ENCODE measurements at places on chromosomes 3 and 15. TPM values are rescaled to one million over a fixed set of nuclear protein-coding genes. Genes with fewer than 3 reads are reported as not detected.

The LMAN1L gene
- total RNA-seq = not detected

The CHRNA3 gene
- 0.36 TPM for total RNA-seq

The HDC gene
- 2.1 TPM for total RNA-seq

The GOLGA8S gene
- not detected for total RNA-seq

The LINGO1 gene
- total RNA-seq = 0.42 TPM

The TM4SF4 gene
- not detected for total RNA-seq

The ISG20 gene
- total RNA-seq = 26.7 TPM

The PAQR9 gene
- total RNA-seq = not detected

The ARHGEF26 gene
- 34.7 TPM for total RNA-seq

The C15orf62 gene
- 34.8 TPM for total RNA-seq

The RNU5B-1 gene
- not detected for total RNA-seq

- DNase-seq = no peak
Observed at GRCh38 chr3:122085673-122086072, 30.5 kb downstream of the CD86 start.

- DNase-seq = no peak
Observed at GRCh38 chr15:78261062-78261461, 3.3 kb upstream of the DNAJA4 start.

- DNase-seq = no peak
Observed at GRCh38 chr3:140428380-140428779, 249.5 kb upstream of the TRIM42 start.

DNA sequence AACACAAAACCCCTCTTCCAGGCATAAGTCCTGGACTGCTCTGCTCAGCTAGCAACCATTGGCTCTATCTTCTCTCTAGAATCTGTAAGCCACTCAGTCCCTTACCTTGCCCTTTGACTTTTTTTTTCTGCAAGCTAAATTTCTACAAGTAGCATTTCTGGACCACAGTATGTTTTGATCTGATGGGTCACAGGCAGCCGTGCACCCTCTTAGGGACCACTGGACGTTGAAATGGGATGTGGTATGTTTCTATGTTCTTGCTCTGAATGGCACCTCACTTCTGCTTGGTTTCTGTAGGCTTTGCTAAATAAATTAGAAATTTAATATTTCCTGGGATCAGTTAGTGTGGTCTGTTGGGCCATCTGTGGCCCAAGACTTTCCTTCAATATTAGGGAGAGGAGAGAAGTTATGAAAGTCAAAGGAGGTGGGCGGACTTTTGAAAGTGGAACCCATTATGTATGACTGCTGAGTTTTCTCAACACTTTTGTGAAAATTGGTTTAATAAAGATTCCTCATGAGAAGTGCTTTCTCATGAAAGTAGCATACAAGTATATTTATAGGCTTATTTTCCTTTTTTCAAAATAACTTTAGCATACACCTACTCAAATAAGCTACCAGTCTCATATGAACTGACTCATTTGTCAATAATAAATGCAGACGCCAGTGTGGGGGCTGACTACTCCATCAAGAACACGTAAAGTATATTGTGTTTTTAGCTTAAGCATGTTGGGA is 18.4 kb upstream of the TIPARP start:
- no peak for DNase-seq

GRCh38 chr3:35649405-35649804 is 10.1 kb downstream of the ARPP21 start:
- DNase-seq = no peak

- no peak for DNase-seq
Observed at GRCh38 chr3:15399970-15400369, 27.4 kb downstream of the METTL6 start.

DNA sequence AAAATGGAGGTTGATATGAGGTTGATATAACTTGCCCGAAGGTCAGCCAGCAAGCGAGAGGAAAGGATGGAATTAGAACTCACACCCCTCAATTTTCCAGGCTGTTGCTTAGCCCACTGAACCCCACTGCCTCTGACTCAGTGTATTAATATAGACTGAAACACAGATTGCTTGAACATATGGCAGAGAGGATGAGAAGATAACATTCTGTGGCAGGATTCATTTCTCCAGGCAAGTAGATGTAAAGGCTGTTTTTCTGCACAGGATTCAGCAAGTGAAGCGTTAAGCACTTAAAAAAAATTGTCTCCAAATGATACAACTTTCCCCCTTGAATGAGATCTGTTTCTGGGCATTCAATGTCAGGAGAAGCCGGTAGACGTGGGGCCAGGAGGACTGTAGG is 335.2 kb downstream of the GAP43 start:
- DNase-seq = no peak

DNA sequence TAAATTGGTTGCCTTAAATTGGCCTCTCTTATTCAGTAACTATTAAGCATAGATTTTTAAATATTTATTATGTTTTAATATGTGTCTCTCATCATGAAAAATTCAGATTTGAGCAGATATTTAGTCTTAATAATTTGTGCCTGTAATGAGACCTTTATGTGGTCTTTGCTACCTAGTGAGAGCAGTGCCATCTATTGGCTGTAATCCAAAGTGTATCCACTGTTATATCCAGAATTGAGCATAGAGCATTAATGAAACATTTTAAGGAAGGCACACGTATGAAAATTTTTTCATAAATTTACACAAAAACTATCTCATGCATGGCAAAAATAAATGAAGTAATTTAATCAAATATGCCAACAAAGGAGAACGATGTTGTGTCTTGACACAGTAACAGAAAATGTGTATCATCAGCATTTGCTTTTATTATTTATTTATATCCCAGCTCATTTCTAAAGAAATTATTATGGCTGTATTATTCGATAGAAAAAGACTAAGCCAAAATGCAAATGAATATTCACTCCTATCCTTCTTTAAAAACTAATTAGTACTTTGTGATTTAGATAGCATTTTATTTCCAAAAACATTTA is 203.5 kb downstream of the RSRC1 start:
- DNase-seq = no peak

GRCh38 chr3:148681080-148681479 is 16.6 kb upstream of the AGTR1 start:
- no peak for DNase-seq

DNA sequence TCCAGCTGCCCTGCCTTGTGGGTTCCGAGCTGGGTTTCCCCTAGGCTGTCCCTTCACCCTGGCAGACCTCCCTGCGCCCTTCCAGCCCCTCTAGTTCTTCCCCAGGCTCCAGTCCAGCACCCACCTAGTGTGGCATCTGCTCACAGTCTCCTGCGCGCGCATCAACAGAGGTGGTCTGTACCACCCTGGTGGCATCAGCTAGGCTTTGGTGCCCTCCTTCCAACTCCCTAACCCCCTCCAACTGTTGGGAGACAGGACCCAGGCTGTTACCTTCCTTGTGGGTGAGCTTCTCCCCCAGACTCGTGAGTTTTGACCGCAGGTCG is 8.0 kb downstream of the CALML4 start:
- DNase-seq = no peak

DNA sequence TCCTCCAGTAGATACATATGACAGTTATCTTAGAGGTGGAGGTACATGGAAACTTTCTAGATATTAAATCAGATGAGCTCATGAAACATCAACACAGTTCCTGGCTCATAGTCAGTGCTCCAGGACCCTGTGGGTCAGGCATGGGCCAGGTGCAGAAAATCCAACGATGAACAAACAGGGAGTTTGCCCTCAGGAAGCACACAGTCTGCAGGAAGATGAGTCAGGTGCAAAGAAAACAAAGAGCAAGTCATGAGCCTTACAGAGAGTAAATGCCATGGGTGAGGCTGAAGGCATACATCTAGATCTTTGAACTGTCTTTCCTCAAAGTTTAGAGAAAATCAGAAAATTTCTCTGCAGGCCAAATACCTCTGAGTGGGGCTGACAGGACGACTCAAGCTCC is 184.2 kb upstream of the TPM1 start:
- no peak for DNase-seq

DNA sequence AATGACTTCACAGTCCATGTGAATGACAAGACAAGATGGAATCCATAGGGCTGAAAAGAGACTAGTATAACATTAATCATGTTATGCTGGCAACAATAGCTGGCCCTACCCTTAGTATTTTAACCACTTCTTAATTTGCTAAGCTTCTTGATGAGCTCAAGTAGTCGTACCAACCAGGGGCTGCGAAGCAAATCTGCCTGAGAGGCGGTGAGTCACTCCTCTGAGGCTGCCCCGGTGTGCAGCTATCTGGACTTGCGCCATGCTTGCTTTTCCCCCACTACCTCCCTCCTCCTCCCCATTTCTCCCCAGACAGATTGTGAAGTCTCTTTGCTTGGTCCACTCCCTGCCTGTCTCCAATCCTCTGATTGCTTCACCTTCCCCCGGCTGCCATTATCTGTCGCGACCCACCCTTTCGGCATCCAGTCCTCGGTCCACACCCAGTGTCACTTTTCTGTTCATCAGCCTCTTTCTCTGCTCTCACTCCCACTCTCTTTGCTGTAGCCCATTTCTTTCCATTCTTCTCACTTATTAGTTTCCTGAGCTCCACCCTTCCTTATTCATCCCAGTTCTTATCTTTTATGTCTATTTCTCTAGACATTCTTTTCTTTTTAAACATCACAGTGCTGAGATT is 42.7 kb downstream of the DUT start:
- no peak for DNase-seq

GRCh38 chr15:31215490-31216214 is 111.0 kb upstream of the KLF13 start:
- peak; percentile 96 for DNase-seq

DNA sequence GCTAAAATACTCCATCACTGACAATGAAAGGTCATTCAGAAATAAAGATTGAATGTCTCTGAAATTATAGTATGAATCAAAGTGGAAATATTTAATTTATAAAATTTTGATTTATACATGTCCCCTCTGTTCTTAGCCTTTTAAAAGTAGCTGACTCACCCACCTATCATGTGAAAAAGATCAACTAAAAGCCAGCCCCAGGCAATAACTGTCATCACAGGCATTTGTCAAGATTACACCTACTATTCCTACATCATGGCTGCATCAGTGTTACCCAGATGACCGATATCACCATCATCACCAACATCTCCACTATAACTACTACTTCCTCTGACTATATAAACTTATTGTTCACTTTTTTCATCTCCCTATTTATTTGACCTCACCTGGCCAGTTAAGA is 14.3 kb upstream of the PIK3R4 start:
- DNase-seq = no peak

DNA sequence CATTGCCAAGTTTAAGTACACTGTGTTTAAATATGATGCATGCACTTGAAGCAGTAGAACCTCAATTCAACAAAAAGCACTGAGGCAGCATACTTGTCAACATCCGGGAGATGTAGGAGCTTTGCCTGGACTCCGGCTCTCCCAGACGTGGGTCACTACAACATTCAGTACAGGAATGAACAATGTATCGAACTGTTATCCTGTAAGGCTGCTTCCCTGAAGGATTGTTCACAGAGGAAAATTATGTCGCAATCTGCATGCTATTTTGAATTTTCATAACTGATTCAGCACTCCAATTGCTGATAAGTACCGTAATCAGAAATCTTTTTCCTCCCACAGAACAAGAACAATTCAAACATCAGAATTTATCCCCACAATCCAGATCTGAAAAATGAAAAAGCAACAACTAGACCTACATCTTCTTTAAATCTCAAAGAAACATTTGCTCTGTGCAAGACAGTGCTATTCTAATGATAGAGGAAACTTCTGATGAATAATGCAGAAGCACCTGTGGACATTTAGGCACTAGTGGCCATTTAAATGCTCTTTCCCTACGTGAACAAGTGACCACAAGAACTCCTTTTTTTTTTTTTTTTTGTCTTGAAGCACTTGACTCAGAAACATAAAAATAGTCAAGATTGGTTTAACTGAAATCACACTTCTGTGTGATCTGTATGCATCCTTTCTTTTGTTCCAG is 113.4 kb downstream of the PLCH1 start:
- no peak for DNase-seq

DNA sequence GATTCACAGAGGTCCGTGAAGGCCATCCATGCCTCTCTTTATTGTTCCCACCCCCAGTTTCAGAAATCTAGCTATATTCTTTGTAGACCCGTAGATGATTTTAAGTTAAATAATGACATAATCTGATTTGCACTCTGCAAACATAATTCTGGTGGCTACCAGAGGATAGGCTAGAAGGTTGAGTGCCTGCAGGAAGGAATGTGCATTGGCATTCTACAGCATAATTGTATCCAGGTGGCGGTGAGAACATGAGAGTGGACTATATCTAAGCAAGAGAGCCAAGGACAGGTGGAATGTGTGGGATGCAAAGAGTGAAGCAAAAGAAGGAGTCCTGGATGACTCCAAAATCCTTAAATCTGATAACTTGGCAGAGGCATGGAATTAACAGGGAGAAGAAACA is 298.5 kb upstream of the MME start:
- no peak for DNase-seq

DNA sequence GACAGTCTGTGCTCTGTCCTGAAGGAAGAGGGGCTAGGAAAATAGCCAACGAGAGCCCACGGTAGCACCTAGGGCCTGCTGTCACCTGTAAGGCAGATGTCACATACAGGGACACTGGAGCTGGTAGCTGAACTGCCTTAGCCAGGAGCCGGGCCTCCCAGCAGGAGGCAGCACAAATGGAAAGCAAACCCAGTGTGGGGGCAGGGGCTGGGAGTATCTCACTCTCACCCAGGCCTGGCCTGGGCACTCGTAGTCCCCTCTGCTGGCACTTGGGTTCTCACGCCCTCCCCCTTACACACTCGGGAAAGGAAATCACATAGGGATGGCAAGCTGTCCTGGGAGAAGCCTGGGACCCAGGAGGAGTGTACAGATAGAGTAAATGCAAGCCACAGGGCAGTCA is 173.1 kb upstream of the CHRNA7 start:
- DNase-seq = no peak

DNA sequence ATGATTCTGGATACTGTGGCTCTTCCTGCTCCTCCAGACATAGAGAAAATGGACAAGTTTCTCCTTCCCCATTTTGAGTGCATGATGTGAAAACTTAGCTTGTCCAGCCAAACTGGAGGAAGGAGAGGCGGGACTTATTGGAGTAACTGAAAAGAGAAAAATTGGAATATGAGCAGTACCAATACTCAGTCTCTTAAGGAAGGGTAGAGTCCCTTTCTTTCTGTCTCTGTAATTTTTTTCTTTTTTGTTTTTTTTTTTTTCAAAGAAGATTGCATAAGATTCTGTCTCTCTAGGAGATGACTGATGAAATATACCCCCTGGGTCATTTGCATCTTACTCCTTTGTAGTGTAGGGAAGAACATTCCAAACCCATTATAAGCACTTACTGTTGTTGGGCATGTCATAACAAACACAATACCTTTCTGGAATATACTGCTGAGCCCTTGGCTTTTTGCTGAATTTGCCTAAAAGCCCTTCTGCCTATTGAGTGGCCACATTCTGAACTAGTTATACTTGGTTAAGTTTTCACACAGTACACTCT is 498.1 kb upstream of the TPRG1 start:
- no peak for DNase-seq
